ENCODE measurements at places on chromosomes 3 and 15. TPM values are rescaled to one million over a fixed set of nuclear protein-coding genes. Genes with fewer than 3 reads are reported as not detected.

- no peaks in the 10 kb centered on the region for H3K4me1 ChIP-seq
- H3K27me3 ChIP-seq: no peaks in the 10 kb centered on the region
- DNase-seq: no peak
- no peaks in the 10 kb centered on the region for H3K36me3 ChIP-seq
- no peak overlapping the region for H3K4me3 ChIP-seq
These were observed 212.9 kb upstream of the LRRN1 start for GRCh38 chr3:3586336-3586735.

- H3K4me3 ChIP-seq: peak within 1 kb of the TSS; percentile 98
- DNase-seq: peak; percentile 84
- no peaks in the 10 kb centered on the region for H3K27me3 ChIP-seq
These were observed at the start of gene TASOR for GRCh38 chr3:56683122-56683817. Gene TASOR, minus strand, starts transcription at chr3:56683265. Its CDS starts 259 bp downstream, at chr3:56683006.

The TMC3 gene
- total RNA-seq: not detected

DNA sequence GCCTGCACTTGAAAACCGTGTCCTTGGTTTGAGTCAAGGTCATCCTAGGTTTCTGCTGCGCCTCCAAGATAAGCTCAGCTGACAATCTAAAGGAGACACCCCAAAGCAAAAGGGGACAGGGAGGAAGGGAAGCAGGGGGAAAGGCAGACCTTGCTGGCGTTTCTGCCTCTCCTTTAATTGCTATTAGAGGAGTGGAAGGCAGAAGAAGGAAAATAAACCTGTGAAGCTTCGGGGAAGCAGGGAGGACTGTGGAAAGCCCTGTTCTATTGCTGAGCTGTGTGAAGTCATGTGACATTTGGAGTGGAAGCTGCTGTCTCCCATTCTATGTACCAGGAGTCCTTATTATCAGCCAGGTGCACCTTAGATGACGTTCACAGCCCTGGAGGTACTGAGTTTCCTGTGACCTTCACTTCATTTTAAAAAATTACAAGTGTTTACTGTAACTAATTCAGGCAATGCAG is 21.5 kb upstream of the CHD2 start:
- H3K27ac ChIP-seq: no peak overlapping the region
- peaks cover 36% of the 10 kb centered on the region for H3K4me1 ChIP-seq
- no peak for DNase-seq
- H3K4me3 ChIP-seq: no peak overlapping the region
- no peaks in the 10 kb centered on the region for H3K36me3 ChIP-seq

The SMCO1 gene
- total RNA-seq: not detected

GRCh38 chr15:80804970-80805495 is 25.9 kb downstream of the CEMIP start:
- no peak for DNase-seq
- no peaks in the 10 kb centered on the region for H3K36me3 ChIP-seq
- peaks cover 14% of the 10 kb centered on the region for H3K4me1 ChIP-seq
- no peaks in the 10 kb centered on the region for H3K27me3 ChIP-seq
- no peak overlapping the region for H3K27ac ChIP-seq
- no peak overlapping the region for H3K4me3 ChIP-seq

DNA sequence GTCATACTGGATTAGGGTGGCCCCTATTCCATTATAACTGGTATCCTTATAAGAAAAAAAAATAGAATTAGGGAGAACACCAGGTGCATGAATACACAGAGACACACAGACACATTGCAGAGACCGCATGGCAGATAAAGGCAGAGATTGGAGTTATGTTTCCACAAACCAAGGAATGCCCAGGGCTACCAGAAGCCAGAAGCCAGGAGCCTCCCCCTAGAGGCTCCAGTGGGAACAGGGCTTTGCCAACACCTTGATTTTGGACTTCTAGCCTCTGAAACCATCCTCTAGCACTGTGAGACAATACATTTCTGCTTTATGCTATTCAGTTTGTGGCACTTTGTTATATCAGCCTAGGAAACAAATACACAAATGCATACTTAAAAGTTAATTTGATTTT is 10.4 kb downstream of the GOLM2 start:
- H3K36me3 ChIP-seq: peaks cover 4% of the 10 kb centered on the region
- no peak overlapping the region for H3K4me3 ChIP-seq
- H3K4me1 ChIP-seq: peaks cover 2% of the 10 kb centered on the region
- no peak overlapping the region for H3K27ac ChIP-seq
- no peak for DNase-seq

- no peaks in the 10 kb centered on the region for H3K4me1 ChIP-seq
- no peak overlapping the region for H3K4me3 ChIP-seq
- H3K27me3 ChIP-seq: no peaks in the 10 kb centered on the region
- H3K27ac ChIP-seq: no peak overlapping the region
- no peak for DNase-seq
- no peaks in the 10 kb centered on the region for H3K36me3 ChIP-seq
These were observed 78.7 kb downstream of the ATP1B3 start for GRCh38 chr3:141955175-141955574.

DNA sequence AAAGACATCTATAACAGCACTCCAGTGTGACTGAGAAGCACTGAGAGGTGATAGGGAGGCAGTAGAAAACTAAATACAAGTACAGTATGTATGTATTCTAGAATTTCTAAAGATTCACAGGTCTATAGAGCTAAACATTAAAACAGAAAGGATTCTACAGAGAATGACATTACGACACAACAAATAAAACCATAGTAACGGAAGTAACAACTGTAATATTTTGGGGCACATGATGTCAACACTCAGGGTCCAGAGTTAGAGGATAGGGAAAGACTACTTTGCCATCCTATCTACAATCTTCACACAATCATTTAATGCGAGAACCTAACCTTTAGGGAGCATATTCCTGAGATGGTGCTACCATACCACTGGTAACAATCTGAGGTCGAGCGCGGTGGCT is 13.6 kb downstream of the UBXN7 start:
- DNase-seq: no peak
- H3K4me1 ChIP-seq: no peaks in the 10 kb centered on the region
- no peak overlapping the region for H3K4me3 ChIP-seq
- no peaks in the 10 kb centered on the region for H3K36me3 ChIP-seq
- H3K27me3 ChIP-seq: no peaks in the 10 kb centered on the region

DNA sequence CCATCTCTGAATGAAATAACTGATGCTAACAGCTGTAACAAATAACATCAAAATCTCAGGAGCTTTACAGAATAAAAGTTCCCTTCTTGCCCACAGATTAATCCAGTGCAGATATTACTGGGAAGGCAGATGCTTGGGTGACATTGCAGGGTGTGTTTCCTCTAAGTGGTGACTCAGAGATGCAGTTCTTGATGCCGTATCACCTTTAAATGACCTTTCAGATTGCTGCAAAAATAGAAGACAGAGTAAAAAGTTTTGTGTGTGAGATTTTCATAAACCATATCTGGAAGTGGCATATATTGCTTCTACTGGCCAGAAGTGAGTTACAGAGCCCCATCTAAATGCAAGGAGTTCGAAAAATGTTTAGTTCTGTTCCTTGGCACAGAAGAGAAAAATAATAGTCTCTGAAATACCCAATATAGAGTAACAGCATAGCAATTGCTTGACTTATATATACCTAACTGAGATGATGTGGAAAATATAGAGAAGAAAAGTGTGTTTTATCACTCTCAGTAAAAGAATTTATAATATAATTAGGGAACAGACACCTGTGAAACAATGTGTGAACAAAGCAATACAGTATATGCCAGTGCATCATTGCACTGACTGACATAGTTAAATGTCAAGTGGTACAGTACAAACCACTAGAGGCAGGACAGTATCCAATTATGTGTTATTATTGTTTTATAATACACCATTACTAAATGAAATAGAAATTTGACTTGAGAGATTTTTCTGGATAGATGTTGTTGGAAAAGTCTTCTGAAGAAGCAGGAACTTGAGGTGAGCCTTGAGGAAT is 430.7 kb upstream of the CBLB start:
- no peaks in the 10 kb centered on the region for H3K27me3 ChIP-seq
- no peak overlapping the region for H3K4me3 ChIP-seq
- H3K4me1 ChIP-seq: no peaks in the 10 kb centered on the region
- no peaks in the 10 kb centered on the region for H3K36me3 ChIP-seq
- no peak overlapping the region for H3K27ac ChIP-seq

- H3K4me3 ChIP-seq: no peak overlapping the region
- no peaks in the 10 kb centered on the region for H3K4me1 ChIP-seq
- no peaks in the 10 kb centered on the region for H3K36me3 ChIP-seq
- no peak for DNase-seq
- H3K27ac ChIP-seq: no peak overlapping the region
These were observed 304.7 kb downstream of the SUCLG2 start for GRCh38 chr3:67349551-67350174.

DNA sequence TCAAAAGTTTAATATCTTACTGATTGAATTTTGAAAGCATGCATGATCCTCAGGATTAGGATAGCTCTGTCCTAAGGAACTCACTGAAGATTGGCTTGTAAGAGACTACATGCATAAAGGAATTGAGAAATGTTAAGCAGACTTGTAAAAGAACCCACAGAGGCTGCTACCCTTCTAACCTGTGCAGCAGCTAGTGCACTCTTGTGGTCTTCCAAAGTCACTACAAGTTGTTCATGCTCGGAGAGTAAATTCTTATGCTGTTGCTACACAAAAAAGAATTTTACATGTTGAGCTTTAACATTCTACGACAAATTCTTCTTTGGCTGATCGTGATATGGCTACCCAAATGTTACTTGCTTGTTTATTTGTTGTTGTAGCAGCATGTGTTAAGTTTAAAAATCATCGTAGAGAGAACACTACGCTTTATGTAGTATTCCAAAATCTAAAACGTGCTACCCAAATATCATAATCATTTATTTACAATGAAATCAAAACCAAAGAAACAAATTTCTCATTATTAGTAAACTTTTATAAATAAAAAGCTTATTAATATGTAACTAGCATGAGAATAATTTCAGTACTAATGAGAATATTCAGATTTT is 55.0 kb downstream of the GOLIM4 start:
- H3K36me3 ChIP-seq: no peaks in the 10 kb centered on the region
- no peak overlapping the region for H3K4me3 ChIP-seq
- no peaks in the 10 kb centered on the region for H3K27me3 ChIP-seq

DNA sequence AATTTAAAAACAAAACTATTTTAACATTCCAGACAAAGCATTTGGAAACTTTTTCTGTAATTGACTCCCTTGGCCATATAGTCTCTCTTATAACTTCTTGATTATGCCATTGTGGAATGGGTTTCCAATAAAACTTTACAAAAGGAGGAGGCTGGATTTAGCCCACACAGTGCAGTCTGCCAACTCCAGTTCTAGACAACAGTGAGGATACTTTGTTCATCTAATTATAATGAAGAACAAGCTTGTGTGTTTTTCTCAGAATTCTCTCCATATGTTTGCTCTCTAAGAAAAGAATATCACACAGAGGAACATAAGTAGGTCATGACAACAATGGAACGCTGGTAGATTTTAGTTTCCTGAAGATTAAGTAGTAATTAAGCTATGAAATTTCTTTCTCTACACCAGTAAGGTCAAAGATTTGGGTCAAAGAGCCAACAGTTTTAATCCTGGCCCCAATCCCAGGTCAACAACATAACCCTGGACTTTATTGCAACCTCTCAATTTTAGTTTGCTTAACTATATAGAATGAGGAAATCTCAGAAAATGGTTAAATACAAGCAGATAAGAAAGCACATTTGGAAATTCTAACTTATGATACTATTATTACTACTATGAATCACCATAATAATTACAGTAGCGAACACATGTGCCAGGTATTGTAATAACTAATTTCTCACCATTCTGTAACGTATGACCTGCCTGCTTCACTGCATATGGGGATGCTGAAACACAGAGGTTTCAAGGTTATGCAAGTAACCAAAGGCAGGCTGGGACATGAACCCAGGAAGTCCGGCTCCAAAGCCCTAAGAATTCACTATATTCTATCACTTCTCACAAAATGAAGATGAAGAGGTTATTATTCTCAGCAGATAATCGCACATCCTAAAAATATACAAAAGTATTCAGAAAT is 65.7 kb downstream of the TJP1 start:
- no peak overlapping the region for H3K4me3 ChIP-seq
- no peaks in the 10 kb centered on the region for H3K4me1 ChIP-seq
- H3K36me3 ChIP-seq: no peaks in the 10 kb centered on the region
- H3K27ac ChIP-seq: no peak overlapping the region
- DNase-seq: no peak

- H3K4me3 ChIP-seq: no peak overlapping the region
- H3K27me3 ChIP-seq: no peaks in the 10 kb centered on the region
- DNase-seq: no peak
- H3K36me3 ChIP-seq: no peaks in the 10 kb centered on the region
- H3K4me1 ChIP-seq: no peaks in the 10 kb centered on the region
- no peak overlapping the region for H3K27ac ChIP-seq
These were observed 216.6 kb upstream of the GRM7 start for GRCh38 chr3:6644070-6644929.

- H3K27me3 ChIP-seq: no peaks in the 10 kb centered on the region
- no peak overlapping the region for H3K4me3 ChIP-seq
- no peak for DNase-seq
- H3K27ac ChIP-seq: no peak overlapping the region
- H3K36me3 ChIP-seq: peaks cover 47% of the 10 kb centered on the region
- no peaks in the 10 kb centered on the region for H3K4me1 ChIP-seq
These were observed 150.5 kb upstream of the SLC2A2 start for GRCh38 chr3:171177056-171177455.
